Right lung (tissue), 10 donors: ENCODE measurements at places on chromosomes 16 and 17.

- DNase-seq, result no peak
Observed at GRCh38 chr16:57559072-57559790, 16.8 kb downstream of the ADGRG5 start.

GRCh38 chr16:28586466-28586865 is 10.4 kb downstream of the SULT1A2 start:
- DNase-seq, result no peak

DNA sequence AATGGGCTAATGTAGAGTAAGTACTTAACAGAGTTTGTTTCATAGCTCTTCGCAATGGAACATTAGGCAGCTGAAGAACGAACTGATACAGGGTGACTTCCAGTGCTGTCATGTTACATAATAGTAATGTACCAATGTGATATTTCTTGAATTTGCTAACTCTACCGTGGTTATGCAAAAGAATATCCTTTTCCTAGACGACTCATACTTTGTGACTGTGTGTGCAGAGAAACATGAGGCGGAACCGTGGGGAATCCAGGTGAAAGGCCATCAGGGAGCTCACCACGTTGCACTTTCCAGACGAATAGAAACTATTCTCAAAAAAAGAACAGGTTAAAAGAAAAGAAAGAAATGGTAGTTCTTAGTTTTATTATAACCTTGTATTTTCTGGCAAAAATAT is 13.2 kb downstream of the NOB1 start:
- DNase-seq, result no peak

DNA sequence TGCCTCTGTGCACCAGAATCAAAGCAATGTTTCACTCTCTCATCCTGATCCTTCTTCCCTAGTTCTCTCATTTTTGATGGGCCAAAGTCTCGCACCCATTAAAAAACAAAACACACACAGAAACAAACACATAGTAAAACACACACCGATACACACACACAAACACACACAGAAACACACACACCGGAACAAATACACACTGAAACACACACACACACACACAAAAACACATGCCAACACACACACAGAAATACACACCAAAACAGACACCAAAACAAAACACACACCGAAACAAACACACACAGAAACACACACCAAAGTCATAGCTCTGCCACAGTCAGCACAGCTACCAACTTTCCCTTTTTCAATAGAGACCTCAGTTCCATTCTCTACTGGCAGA is 8.6 kb downstream of the HSPB9 start:
- no peak for DNase-seq

- peak; percentile 25 for DNase-seq
Observed at GRCh38 chr17:79797492-79798298, 818 bp upstream of the CBX8 start.

GRCh38 chr17:61130330-61130729 is 269.3 kb upstream of the TBX2 start:
- DNase-seq, result no peak

DNA sequence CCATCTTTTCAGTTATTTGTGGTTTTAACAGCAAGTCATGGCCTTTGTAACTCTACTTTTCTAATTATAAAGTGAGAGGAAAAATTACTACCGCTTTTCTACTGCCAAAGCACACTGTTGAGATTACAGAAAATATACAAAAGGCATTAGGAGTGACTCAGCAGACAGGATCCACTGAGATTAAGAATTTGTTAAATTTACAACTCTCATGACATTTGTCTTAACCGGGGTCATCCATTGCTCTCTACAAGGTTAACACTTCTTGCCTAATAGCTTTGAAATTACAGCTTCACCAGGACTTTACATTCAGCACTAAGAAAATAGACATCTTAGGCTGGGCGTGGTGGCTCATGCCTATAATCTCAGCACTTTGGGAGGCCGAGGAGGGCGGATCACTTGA is 93.4 kb downstream of the SSH2 start:
- DNase-seq, result no peak

DNA sequence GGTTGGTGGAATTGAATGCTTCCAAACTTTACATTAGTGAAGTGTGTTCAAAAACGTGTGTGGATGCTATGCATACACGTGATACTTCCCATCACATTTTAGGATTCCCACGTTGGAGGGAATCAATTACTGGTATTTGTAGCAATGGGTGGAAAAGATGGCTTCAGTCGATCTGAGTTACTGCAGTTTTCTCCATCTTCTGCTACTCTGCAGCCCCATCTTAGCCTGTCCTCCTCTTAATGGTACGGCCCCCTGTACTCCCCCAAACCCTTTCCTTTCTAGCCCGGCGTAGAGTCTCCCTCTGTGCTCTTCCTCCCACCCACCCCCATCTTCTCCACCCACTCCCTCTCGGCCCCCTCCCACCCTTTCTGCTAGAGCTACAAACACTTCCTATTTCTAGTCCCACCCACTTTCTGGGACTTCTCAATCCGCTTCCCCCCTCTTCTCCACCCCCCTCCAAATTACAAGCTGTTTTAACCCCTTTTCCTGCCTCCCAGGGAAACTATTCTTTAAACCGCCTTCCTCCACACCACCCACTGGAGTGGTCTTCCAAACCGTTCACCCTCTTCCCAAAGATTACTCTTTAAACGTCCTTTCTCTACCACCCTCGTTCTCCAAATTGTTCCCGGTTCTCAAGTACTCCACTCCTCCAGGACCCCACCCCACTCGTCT is 1.1 kb downstream of the CHTF8 start:
- no peak for DNase-seq

DNA sequence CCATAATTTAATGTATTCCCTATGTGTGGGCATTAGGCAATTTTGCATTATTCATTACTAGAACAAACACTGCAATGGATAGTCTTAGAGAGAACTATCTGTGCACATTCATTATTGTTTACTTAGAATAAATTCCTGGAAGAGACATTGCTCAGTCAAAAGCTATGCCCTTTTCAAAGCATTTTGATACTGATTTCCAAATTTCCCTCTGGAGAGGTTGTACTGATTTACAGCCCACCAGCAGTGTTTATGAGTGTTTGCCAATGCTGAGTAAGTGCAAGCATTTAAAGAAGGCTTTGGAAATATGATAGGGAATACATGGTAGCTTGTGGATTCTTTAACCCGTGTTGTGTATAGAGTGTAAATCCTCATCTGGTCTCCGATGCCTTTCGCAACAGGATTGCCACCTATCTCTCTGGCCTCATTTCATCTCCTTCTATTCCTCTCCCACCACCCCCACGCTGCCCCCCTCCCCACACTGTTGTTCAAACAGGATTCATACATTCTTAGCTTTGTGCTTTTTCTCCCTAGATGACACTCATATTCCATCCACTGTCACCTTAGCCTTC is 33.4 kb upstream of the MMD start:
- no peak for DNase-seq

DNA sequence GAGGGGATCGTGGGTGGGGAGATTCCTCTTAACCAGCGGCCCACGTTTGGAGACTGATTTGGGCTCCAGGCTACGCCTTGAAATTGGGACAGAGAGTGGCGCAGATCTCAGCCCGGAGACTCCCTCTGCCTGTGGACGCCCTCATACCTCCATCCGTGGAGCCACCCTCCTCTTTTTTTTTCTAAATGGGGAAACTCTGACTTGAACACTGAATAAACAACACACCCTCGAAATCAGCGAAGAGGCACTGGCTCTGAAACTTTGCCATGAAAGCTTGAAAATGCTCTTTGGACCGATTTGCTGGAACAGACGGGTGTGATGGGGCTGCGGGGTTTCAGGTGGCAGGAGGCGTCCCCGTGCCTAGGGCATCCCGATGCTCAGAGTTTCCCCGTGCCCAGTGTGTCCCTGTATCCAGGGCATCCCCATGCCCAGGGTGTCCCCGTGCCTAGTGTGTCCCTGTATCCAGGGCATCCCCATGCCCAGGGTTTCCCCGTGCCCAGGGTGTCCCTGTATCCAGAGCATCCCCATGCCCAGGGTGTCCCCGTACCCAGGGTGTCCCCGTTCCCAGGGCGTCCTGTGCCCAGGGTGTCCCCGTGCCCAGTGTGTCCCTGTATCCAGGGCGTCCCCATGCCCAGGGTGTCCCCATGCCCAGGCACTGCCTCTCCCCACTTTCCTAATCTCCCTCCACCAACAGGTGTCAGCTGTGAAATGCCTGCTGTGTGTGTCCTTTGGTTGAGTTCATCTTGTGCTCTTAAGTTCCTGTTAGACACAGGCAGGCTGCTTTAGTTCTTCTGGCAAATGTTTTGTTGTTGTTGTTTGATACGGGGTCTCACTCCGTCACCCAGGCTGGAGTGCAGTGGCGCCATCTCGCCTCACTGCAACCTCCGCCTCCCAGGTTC is 187.0 kb downstream of the SEC14L1 start:
- DNase-seq, result no peak

DNA sequence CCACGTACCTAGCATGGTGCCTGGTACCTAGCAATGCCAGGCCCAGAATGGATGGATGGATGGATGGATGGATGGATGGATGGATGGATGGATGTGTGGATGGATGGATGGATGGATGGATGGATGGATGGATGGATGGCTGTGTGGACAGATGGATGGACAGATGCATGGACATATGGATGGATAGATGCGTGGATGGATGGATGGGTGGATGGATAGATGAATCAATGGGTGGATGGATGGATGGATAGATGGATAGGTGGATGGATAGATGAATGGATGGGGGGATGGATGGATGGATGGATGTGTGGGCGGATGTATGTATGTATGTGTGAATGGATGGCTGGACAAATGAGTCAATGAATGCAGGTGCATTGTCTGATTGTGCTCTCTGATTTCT is 12.6 kb downstream of the GPR139 start:
- no peak for DNase-seq

DNA sequence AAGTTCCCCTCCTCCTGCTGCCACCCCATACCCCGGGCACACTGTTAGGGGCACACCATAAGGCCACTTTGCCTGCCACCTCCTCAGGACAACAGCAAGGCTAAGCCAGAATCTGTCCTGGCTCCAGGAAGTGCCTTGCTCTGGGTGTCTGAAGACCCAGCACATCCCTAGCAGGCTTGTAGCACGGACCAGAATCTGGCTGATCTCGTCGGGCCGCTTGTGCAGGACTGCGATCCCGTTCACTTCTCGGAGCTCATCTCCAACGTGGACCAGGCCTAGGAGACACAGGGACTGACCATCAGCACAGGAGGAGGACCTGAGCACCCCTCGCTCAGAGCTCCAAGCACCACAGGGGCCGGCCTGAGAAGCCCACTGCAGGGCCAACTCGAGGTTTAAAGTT is 7.4 kb downstream of the MPP3 start:
- no peak for DNase-seq

DNA sequence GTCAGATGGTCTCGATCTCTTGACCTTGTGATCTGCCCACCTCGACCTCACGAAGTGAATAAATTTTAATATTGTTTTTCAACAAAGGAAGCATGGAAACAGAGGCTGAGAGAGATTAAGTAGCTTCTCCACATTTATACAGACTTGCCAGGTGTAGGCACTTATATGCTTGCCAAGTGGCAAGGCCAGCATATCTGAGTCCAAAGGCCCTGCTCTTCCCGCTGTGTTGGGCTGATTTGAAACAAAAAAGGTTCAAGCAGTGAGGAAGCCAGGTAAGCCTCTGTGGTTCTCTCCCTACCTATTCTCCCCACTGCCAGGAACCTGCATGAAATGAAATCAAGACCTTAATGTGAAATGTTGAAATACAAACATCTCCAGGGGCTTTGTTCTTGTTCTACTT is 7.5 kb upstream of the SLC6A4 start:
- DNase-seq, result no peak

GRCh38 chr17:57597531-57598453 is 147.3 kb downstream of the CCDC182 start:
- DNase-seq, result peak; percentile 38

GRCh38 chr16:20899477-20900298 is 470 bp downstream of the DCUN1D3 start:
- no peak for DNase-seq

GRCh38 chr17:58219789-58220183 is 731 bp upstream of the MKS1 start:
- DNase-seq, result no peak

DNA sequence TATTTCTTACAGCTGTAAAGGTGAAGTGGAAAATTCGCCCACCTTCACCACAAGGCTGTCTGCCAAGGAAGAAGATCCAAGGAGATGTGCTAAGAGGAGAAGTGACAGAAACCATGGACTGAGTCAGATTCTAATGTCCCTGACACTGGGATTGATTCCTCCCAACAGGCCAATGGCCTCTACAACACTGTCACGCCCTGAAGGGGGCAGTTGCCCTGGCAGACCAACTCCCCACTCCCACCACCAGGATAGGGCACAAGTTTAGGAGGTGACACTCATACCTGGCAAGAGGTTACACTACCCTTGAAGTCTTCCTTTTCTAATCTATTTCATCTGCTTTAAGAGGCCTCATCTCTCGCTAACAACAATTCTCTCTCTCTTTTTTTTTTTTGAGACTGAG is 16.1 kb downstream of the PIP4K2B start:
- no peak for DNase-seq

- no peak for DNase-seq
Observed at GRCh38 chr17:20232611-20233010, 223.5 kb downstream of the SPECC1 start.

DNA sequence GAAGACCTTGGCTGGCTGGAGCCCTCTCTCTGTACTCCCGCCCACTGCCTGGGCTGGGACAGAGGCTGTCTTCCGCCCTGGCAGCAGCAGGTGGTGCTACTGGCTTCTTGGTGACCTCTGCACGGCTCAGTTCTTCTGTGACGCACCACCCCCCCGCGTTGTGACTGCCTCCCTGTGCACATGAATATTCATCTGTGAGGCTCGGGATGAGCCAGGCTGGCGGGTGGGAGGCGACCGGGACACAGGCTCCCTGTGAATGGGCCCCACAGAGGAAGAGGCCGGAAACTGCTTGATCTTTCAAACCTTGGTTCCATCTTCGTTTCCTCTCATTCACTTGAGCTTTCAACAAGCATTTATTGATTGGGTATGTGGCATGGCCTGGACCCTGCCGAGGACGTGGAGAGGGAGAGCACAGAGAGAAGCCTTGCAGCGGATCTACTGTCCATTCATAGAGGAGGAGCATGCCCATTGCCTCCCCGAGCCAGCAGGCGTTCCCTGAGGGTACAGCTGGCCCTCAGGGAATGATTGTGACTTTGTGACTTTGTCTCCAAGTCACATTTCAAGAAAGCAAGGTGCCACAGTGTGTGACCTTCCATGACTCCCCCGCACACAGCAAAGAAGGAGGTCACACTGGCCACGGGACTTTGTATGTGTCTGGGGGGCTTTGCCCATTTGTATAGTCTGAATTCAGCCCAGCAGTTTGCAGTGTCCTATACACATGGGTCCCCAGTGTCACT is 45.0 kb downstream of the B9D1 start:
- DNase-seq, result no peak

DNA sequence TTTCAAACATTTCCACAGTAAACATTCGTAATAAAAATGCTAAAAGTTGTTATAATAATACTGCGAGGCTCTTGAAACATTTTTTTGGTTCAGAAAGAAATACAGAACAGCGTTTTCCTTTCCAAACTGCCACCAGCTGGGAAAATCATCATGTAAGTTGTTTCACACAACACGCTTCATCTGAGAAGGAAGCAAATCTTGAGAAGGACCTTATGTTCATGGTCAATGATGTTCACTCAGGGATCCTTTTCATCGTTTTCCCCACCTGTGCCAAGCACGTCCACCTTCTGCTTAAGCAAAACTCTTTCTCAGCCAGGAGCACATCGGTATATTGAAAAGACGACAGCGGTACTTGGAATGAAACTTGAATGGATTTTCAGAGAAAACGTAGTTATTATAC is 274.5 kb upstream of the ELAC2 start:
- DNase-seq, result peak; percentile 68

- DNase-seq, result peak; percentile 65
Observed at GRCh38 chr17:4949321-4950074, 1.2 kb upstream of the PFN1 start.
